Non-pigmented ciliary epithelial cell (primary cell): ENCODE measurements at places on chromosomes 16 and 17.

- no peak for DNase-seq
These were observed 42.4 kb upstream of the MTMR4 start for GRCh38 chr17:58556833-58557250.

DNA sequence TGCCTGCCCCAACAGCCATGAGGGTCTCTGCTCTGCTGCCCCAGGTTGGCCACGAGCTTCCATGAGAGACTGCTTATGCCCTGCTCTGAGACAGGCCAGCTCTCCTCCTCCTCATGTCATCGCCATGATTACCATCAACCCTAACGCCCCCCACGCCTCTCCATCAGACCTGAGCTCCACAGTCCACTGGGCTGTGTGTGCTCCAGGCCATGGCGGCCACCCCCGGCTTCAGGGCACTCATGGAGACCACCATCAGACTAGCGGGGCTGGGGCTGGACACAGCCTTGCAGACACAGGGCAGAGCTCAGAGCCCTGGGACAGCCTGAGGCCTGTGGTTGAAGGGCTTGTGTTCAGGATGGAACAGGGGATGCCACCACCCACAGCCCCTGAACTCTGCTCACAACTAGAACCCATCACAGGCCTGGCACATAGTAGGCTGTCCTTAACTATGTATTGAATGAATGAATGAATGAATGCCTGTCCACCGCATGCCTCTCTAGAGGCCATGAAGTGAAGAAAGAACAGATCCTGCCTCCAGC, 14.6 kb downstream of the CNGB1 start:
- no peak for DNase-seq

- DNase-seq: no peak
These were observed 3.5 kb downstream of the SPDYE4 start for GRCh38 chr17:8754890-8755289.

DNA sequence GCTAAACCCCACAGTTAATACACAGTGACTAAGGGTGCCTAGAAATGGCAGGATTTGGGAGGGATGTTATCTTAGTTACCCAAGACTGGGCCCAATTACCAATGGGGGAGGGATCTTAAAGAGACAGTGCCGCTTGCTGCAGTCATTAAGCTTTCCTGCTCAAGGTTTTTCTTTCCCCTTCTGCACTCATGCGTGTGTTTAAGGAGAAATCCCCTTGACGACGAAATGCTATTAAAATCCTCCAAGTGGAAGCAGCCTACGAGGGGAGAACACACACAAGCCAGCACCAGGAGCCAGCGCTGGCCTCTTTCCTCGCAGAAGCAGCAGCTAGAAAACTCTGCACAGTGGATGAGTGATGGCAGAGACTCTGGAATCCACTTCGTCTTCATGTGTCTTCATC, 22.0 kb downstream of the SALL1 start:
- no peak for DNase-seq

- no peak for DNase-seq
These were observed 4.0 kb upstream of the CD300LG start for GRCh38 chr17:43842975-43843325.

DNA sequence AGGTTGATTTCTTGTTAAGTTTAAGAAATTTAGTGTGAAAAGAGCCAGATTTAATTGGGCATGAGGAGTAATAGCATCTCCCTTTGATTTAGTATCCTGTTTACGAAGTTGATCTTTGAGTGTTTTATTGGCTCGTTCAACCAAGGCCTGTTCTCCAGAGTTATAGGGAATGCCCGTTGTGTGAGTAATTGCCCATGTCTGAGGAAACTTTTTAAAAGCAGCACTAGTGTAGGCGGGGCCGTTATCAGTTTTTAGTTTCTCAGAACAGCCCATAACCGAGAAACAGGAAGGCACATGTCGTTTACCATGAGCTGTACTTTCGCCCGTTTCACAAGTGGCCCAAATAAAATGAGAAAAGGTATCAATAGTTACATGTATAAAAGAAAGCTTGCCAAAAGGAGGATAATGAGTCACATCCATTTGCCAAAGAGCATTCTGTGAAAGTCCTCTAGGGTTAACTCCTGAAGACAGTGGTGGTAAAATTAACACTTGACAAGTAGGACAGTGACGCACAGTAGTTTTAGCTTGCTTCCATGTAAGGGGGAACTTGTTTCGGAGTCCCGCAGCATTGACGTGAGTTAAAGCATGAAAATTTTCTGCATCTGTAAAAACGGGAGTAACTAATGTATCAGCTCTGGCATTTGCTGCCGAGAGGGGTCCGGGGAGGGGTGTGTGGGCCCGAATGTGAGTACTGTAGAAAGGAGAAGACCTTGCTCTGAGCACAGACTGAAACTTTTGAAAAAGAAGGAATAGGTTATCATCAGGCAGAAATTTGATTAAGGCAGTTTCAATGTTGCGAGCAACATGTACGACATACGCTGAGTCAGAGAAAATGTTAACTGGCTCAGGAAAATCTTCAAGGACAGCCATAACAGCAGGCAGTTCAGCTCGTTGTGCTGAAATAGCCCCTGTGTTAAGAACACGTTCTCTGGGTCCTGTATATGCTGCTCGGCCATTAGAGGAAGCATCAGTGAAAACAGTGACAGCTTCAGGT, 18.5 kb upstream of the KCTD5 start:
- DNase-seq: no peak

GRCh38 chr17:64585146-64585545, 77.0 kb downstream of the SMURF2 start:
- DNase-seq: no peak

- no peak for DNase-seq
These were observed 807.1 kb downstream of the KCNJ2 start for GRCh38 chr17:70976447-70976846.

DNA sequence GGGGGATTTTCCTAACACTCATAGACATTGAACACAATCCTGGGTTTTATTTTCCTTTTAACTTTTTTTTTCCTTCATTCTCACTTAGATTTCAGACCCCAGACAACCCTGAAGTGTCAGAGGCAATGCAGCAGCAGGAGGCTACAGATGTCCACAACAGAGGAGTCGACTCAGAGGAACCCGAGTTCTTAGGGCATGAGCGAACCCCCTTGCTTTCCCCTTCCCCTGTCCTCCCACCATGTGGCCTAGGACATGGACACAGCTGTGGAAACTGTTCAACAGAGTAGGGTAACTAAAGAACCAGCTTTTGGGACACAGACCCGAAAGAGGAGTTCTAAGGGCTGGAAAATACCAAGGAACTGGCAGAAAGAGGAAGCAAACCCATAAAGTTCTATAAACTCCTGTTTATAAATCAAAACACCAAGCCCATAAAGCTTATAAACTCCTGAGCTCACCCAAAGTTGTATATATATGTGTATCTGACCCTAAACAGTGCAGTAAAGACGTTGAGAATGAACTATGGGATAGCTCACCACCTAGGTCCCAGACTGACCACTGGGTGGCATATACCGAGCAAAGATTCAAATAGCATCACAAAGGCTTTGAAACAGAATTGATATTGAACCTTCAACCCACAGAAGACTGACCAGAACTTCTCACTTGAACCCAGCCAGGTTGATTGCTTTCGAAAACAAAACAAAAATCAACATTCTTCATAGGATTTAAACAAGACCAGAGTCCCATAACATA, 33.9 kb downstream of the CMTM4 start:
- no peak for DNase-seq

DNA sequence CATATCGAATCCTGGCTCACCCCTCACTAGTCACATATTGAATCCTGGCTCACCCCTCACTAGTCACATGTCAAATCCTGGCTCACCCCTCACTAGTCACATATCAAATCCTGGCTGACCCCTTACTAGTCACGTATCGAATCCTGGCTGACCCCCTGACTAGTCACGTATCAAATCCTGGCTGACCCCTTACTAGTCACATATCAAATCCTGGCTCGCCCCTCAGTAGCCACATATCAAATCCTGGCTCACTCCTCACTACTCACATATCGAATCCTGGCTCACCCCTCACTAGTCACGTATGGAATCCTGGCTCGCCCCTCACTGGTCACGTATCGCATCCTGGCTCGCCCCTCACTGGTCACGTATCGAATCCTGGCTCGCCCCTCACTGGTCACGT, 156.7 kb upstream of the RPH3AL start:
- no peak for DNase-seq

DNA sequence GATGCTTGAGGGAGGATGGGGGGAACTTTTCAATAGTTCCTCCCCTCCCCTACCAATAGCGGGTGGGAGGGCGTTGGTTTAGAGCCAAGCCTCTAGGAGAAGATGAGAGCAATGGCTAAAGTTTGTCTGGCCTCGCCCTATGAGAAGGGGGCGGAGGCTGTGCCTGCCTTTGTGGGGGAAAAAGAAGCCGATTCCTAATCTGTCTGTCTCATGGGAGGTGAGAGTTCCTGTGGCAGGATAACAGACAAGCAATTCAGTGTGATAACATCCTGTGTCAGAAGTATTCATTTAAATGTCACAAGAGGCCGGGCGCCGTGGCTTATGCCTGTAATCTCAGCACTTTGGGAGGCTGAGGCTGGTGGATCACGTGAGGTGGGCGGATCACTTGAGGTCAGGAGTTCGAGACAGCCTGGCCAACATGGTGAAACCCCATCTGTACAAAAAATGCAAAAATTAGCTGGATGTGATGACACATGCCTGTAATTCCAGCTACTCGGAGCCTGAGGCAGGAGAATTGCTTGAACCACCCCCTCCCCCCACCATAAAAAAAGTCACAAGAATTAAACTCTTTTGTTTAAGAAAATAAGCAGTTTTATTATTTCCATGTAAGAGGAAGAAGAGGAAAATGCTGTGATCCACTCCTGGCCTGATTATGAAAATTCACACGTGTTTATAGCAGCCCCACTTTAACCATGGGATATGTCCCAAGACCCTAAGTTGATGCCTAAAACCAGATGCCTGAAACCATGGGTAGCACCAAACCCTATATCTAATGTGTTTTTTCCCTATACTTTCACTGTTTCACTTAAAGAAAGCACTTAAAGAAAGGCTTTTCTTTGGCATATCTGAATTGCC, 1.7 kb downstream of the SLFN5 start:
- peak; percentile 55 for DNase-seq

DNA sequence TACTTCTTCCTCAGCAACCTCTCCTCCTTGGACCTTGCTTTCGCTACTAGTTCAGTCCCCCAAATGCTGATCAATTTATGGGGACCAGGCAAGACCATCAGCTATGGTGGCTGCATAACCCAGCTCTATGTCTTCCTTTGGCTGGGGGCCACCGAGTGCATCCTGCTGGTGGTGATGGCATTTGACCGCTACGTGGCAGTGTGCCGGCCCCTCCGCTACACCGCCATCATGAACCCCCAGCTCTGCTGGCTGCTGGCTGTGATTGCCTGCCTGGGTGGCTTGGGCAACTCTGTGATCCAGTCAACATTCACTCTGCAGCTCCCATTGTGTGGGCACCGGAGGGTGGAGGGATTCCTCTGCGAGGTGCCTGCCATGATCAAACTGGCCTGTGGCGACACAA, 429 bp downstream of the OR2C1 start:
- DNase-seq: no peak

GRCh38 chr16:7086822-7087616, 245.6 kb upstream of the RBFOX1 start:
- DNase-seq: no peak

- DNase-seq: no peak
These were observed 304.4 kb downstream of the HS3ST3B1 start for GRCh38 chr17:14605267-14605599.

DNA sequence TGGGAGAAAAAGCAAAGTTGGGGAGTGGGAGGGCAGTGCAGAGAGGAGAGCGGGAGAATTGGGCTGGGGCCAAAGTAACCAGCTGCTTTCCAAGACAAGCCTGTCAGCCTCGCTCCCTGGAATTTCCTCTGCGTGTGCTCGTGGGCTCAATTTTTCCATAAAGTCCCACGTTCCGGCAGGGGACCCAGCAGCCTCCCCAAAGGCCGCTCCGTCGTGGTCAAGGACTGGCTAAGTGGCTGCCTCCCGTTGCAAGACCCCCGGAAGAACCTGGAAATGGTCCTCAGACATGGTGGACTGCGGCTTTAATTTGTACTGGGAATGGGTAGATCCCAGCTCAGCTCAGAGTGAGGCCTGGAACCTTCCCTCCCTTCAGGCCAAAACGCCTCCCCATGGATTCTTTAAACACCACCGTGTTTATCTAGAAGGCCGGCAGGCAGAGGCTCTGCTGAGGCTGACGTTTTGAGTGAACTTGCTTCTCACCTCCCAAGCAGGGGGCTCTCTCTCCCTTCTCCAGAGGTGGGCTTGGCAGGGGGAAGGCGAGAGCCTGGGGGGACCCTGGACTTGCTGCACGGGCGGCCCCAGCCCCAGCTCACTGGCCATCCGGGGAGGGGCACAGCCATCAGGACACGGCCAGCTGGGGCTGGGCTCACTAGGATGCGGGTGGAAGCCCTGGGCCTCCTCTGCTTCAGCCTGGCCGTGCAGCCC, 190.0 kb downstream of the C16orf95 start:
- no peak for DNase-seq

- no peak for DNase-seq
These were observed 6.7 kb downstream of the CAMTA2 start for GRCh38 chr17:4980644-4981216.

DNA sequence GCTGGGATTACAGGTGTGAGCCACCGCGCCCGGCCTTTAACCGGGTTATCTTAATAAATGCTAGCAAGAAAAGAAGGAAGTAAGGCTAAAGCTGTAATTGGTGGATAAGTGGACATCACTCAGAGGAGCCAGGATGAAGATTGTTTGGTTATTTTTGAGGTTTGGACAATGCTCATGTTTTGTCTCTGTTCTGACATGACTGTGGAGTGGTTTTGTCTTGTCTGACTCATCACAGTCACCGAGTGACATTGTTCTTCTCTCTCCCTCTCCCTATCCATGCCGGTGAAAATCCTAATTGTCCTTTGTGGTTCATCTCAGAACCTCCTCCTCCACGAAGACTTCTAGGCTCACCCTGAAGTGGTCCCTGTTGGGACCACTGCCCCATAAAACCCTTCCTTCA, 23.5 kb upstream of the GRIN2A start:
- DNase-seq: no peak

DNA sequence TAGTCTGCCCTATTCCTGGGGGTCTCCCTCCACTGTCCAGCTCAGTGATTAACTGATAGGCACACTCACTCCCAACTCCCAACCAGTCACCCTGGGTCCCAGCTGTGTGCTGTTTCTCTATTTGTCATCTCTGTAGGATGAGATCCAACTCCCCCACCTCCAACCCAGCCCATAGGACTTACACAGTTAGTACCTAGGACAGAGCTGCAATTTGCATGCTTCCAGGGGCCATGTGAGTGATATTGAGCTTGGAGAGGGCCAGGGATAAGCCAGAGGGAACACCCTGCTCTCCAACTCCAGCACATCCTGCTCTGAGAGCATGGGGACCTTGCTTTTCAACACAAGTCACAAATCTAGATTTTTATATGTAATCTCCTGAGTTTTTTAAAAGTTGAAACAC, 8.8 kb downstream of the C17orf113 start:
- no peak for DNase-seq

GRCh38 chr17:59829217-59830006, 63.3 kb downstream of the TUBD1 start:
- peak; percentile 98 for DNase-seq

DNA sequence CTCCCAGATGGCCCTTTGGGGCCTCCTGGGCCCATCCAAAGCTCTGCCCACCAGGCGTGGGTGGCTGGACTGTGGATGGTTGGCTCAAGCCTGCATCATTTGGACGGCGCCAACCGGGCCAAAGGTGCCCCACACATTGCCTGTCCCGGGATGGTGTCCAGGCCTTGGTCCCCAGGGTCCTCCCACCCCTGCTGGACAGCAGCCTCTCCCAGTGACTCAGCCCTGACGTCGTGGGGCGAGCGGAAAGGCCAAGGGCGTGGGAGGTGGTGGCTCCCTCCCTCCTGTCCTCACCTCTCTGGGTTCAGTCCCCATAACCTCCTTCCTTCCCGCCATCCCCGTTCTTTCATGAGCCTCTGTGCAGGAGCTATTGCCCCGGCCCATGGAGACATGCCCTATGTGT, 42.1 kb upstream of the DLX4 start:
- no peak for DNase-seq

GRCh38 chr17:78133971-78134898, 3.7 kb downstream of the TMC8 start:
- DNase-seq: no peak
